ENCODE measurements at places on chromosomes 3 and 15.
A peak's percentile ranks its signal among the peaks of the same experiment; 100 is the strongest.

- no peak for DNase-seq
Observed at GRCh38 chr3:167913219-167913835, 177.8 kb downstream of the SERPINI1 start.

- DNase-seq: no peak
Observed at GRCh38 chr3:126883241-126883640, 99.7 kb upstream of the PLXNA1 start.

GRCh38 chr15:44883199-44883877 is 73.1 kb upstream of the TERB2 start:
- DNase-seq: peak; percentile 30

- DNase-seq: no peak
Observed at GRCh38 chr15:39154227-39154638, 426.6 kb upstream of the THBS1 start.

GRCh38 chr3:149277331-149277813 is 55.7 kb upstream of the CP start:
- no peak for DNase-seq
